Left hindlimb (tissue), 1 donor: ENCODE measurements at places on chromosomes 13 and 19.
A peak's percentile ranks its signal among the peaks of the same experiment; 100 is the strongest.

GRCh38 chr13:76887076-76887563, 915 bp upstream of the KCTD12 start:
- peak; percentile 62 for DNase-seq

- no peak for DNase-seq
Measured at GRCh38 chr19:3619631-3620012, 7.0 kb downstream of the CACTIN start.

DNA sequence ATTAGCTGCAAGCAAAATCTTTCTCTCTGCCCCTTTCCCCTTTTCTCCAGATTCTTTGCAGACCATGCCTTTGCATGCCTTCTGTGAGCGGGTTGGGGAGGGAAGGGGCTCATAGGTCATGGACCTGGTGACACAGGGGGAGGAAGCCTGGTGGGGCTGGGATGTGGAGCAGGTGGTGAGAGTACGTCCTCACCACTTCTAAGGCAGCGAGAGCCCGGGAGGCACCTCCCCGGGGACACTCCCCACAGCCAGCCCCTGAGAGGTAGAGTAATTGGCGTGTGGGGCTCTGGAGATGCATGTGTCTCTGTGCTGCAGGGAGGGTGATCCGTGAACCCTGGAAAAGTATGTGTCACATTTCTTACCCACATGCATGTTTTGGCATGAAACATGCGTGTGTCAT, 42.5 kb upstream of the EHD2 start:
- no peak for DNase-seq

DNA sequence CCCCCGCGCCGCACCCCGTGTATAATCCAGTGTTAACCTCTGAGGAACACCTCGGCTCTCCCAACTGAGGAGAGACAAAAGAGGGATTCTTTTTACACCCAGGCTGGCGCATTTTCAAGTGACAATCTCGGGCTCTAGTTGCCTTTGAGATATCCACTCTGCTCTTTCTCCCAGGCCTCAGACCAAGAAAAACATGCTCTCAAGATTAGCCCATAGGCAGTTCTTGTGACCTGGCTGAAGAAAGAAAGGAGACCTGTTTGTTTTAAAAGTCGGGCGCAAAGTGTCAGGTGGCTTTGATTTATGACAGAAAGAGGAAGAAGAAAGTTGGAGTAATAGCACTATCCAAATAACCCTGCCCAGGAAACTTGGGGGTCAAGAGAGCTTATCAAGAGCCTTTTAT, 27.3 kb downstream of the SHISA2 start:
- no peak for DNase-seq

- no peak for DNase-seq
Measured at GRCh38 chr13:112331675-112332074, 44.5 kb upstream of the SPACA7 start.

DNA sequence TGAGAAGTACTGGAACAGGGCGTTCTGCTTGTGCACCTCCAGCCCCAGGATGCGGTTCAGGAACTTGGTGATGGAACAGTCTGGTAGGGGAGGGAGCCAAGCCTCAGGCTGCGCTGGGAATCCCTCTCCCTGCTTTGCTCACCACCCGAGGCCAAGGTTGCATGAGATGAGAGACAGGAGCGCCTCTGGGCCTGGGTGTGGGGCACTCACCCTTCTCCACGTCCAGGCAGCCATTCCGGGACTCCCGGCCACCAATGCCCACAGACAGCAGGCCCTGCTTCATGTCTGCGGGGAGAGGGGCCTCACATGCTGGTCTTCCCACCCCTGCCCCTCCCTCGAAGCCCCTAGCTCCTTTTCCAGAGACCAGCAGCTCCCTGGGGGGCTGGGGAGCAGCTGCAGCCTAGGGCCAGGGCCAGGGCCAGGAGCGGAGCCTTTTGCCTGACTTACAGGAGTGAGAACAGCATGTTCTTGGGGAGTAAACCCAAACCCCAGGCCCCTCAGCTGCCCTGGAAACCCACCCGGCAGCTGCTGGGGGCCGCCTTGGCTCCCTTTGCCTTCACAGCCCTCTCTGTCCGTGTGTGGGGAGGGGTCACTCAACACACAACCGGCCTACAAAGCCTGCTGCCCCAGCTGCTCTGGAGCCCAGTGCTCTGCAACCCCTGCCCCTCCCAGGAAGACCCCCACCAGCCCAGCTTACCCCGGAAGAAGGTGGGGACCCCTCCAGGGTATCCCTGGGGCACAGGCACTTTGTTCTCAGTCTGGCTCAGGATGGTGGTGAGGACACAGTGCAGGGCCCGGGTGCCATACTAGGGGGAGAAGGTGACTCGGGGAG, 7.2 kb downstream of the GPX4 start:
- no peak for DNase-seq

DNA sequence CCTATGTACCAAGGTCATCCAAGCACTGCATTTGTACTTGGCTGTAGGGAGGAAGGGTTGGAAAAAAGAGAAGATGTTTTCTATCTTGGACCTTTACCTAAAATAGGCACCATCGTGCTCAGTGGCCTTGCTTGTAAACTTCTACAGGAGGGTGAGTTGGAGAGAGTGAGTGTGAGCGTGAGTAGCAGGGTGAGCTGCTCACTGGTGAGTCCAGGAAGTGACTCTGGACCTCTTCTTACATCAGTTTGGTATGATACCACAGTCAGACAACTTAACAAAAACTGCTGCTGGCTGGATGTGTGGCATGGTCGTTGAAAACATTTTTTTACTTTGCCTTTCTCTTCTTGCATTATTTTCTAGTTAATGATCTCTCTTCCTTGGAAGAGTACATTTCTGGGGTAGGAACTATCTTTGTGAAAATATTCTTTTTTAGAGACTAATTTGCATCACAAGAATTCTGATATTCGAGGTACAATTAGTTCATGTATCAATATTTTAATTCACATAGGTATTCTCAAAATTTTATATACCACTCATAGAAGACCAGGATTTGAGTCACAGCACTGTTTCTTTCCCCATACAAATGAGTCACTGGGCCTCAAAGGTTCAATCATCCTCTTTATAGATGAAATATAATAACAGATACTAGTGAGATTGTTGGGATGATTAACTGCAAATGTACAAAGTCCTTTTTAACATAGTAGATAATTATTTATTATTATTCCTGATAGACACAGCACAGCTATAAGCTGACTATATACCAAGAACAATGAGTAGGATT, 651 bp downstream of the SERPINE3 start:
- no peak for DNase-seq

DNA sequence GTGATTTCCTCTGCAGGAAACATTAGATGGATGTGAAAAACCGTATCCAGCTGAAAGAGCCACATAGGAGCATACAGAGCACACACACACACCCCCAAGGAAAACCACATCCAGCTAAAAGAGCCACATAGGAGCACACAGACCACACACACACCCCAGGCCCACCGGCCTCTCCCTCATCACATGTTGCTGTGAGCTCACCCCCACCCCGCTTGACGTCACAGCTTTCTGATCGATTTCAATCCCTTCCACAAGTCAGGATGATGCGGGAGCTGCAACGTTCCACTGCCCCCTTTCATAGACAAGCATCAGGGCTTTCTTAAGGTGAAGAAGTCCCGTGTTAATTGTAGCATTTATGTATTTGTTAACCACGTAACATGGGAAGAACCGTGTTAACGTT, 72.4 kb upstream of the SOX1 start:
- DNase-seq, result no peak

GRCh38 chr13:39461685-39462266, 141.2 kb downstream of the LHFPL6 start:
- no peak for DNase-seq

GRCh38 chr19:18044825-18045304, 36.9 kb downstream of the ARRDC2 start:
- DNase-seq, result peak; percentile 64

GRCh38 chr19:47000373-47000772, 19.3 kb upstream of the NPAS1 start:
- no peak for DNase-seq

- DNase-seq, result no peak
Measured at GRCh38 chr13:94829185-94829836, 117.0 kb upstream of the SOX21 start.

- DNase-seq, result no peak
Measured at GRCh38 chr19:47109541-47110375, 3.8 kb downstream of the ZC3H4 start.
